ENCODE measurements at places on chromosomes 6 and 20.

DNA sequence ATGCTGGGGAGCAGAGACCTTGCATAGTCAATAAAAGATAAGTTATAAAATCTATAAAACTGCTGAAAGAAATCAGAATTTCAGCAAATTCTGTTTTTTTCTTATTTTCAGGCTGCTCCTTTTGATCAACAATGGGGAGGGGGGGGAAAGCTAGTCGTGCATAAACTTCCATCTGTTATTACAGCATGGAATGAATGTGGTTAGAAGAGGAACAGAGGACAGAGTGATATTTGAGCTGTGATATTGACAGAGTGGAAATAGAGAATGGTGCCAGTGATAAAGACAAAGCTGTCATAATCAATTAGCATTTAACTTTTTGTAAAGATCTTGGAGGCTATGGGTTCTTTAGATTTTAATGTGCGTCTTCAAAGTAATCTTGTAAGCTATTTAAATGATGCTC, 43.4 kb upstream of the QKI start:
- no peak for DNase-seq

GRCh38 chr6:136526196-136526930, 23.9 kb downstream of the MAP7 start:
- no peak for DNase-seq

DNA sequence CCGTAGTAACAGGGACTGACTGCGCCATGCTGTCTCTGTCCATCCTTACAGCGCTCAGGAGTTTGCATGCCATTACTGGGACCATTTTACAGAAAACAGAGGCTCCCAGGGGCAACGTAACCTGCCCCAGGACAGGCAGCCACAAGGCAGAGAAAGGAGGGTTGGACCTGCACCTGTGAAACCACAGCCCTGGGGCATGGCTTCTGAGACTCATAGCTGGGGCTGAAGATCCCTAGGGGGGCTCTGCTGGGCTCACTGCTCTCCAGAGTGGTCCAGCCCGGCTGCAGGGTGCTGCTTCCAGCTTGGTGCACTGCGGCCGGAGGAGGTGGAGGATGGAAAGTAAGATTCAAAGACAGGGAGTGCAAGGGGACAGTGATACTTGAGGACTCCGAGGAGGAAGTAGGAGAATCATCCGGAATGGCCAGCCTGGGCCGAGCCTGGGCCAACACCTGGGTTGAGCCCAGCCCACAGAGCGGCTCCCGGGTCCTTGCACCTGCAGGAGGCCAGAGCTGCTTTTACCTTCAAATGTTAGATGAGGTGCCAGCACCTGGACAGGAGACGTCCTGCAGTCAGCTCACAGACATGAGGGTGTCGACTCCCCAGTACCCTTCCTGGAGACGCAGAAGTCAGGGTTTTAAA, 183.2 kb downstream of the CDH4 start:
- no peak for DNase-seq

GRCh38 chr6:1614448-1615150, 4.9 kb downstream of the FOXC1 start:
- no peak for DNase-seq

DNA sequence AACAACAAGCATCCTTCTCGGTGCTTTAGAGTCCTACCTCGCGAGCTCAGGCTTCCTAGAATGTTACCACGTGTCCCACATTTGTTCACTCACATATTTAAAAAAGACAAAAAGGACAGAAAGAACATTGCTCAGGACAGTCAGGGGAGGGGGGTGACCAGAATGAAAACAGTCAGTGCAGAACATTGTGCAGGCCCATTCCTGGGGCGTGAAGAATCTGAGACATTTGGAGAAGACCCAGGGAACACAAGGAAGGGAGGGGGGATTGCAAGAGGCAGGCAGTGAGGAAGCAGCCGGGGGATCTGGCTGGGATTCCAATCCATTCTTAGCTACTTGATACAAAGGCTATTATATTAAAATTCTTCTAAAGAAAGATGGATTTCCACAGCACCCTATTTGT, 270.4 kb upstream of the CITED2 start:
- no peak for DNase-seq

GRCh38 chr6:122347280-122347679, 52.2 kb upstream of the HSF2 start:
- no peak for DNase-seq

- no peak for DNase-seq
Observed at GRCh38 chr6:20167601-20168000, 44.7 kb downstream of the MBOAT1 start.

DNA sequence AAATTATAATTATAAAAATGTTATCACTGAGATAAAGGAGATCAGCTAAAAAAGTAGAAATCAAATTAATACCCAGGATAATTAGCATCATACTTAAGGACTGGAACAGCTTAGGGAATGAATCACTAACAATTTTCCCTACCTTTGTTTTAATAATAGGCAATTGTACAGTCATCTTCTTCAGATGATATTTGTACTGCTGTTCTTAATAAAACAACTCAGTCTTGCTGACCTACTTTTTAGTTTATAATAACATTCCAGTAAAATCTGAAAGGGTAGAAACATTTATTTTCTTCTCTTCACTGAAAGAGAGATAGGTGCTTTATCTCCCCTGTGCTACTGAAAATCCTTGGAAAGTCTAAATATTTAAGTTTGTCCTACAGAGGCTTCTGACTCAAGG, 271.2 kb upstream of the THEMIS start:
- no peak for DNase-seq

- DNase-seq, result no peak
Observed at GRCh38 chr6:24720131-24720603, 1.2 kb upstream of the C6orf62 start.

- DNase-seq, result no peak
Observed at GRCh38 chr6:104173668-104174067, 686.1 kb downstream of the HACE1 start.

- DNase-seq, result no peak
Observed at GRCh38 chr6:42512579-42512978, 51.2 kb upstream of the UBR2 start.

DNA sequence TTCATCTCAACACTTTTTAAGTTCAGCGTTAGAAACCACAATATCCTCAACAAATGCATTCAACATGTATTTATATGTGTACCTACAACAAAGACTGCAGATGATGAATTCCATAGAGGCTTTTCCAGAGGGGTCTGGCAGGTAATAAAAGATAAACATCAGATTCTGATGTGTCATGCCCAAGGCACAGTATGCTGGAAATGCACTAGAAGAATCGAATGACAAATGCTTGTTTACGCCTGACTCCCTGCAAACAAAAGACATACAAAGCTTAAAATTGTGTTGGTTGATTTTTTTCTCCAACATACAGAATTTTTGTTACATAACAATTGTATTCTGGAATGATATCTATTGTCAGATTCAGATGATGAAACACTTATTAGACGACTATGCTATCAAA, at the start of gene LGSN:
TSS of gene LGSN (minus strand) at position 45 of the 400 bp plus-strand sequence. CDS start at position 5, 40 bp downstream.
- no peak for DNase-seq

DNA sequence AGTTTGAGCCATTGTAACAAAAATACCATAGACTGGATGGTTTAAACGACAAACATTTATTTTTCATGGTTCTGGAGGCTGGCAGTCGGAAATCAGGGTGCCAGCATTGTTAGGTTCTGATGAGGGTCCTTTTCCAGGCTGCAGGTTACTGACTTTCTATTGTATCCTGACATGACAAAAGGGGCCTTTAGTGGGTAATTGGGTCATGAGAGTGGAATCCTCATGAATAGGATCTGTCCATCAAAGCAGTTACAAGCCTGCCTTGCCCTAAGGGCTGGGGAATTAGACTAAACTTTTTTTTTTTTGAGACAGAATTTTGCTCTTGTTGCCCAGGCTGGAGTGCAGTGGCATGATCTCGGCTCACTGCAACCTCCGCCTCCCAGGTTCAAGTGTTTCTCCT, 347.9 kb upstream of the TSHZ2 start:
- DNase-seq, result no peak

DNA sequence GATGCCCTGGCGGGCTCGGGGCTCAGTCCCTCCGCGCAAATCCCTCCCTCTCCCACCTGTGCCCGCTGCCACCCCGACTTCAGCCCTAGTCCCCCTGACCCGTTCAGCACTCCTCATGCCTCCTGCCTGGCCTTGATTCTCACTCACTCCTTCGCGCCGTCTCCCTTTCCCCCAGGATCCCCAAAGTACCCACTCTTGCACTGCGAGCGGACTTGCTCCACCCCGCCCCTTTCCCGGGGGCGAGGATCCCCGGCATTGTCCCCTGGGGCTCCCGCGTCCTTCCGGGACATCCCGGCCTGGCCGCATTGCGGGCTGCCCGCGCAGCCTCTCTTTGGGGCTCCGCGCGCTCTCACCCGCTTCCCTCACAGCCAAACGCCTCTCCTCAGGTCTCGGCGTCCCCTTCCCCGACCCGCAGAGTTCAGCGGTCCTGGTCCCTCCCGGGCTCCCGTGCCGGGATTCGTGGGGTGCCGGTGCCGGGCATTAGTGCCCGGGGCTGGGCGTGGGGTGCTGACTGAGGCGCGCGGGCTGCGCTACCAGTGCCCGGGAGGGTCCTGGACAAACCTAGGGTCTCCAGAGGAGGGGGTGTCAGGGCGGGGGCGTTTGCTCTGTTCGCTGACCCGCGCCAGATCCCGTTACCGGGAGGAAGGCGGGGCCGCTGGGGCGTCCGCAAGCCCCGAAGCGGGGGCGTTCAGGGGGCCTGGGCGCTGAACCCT, 45.5 kb upstream of the SUPT3H start:
- no peak for DNase-seq

Data from HTR-8/SVneo (cell line).